Stimulated activated CD8-positive, alpha-beta memory T cell treated with anti-CD3 and anti-CD28 coated beads, Interleukin-7, amount 100 ng/mL, for 4 hours (primary cell): ENCODE measurements at places on chromosomes 3 and 15.
A peak's percentile ranks its signal among the peaks of the same experiment; 100 is the strongest.

DNA sequence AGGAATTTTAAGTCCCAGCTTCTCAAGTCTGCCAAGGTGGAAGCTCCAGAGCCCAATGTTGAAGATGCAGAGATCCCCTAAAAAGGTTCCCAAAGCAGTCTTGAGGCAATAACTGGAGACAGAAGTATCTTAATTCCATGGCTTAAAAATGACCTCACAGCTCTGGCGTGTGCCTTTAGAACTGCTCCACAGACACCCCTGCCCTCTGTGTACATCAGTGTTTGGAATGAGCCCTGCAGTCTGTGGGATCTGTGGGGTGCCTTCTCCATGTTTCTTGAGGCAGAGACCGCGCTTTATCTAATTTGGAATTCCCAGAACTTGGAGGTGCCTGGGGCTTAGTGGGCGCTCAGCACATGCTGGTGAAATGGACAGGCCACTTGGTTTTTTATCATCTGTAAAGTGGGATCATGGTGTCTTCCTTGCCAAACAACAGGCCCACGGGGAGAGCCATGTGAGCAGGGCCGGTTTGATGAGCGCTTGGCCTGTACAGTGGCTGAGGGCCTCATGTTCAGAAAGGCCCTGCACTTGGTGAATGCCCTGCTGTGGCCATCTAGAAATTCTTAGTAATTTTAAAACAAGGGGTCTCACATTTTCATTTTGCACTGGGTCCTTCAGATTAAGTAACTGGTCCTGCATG, 7.1 kb downstream of the ITGA11 start:
- DNase-seq = no peak

DNA sequence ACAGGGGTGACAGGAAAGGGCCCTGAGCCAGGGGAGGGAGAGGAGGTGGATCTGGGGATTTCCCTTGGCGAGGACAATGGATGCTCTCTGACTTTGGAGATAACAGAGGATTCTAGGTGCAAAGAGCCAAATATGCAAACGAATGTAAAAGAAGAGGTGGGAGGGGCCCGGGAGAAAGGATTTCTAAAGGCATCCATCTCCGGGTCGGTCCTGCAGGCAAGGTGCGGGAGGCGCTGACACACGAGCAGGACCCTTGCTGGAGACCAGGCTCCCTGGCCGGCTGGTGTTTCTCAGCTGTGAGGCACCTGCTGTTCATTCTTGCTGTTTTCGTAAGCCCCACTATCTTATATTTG, 115.2 kb upstream of the TLE3 start:
- no peak for DNase-seq

DNA sequence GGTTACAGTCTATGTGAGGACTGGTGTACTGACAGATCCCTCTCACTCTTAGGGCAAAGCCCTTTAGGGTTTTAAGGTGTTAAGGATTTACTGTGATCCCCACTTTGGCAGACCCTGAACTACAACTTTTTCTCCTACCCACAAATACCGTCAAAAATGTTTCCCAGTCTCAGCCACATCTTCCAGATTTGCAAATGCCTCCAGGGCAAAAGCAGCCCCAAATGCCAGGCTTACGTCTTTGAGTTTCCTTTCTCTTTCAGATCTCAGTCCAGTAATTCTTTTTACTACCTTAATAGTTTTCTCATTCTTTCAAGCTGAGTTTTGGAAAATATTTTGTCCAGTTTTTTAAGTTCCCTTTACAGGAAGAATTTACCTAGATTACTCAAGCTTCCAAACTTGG, 13.4 kb upstream of the ITGA11 start:
- DNase-seq = no peak

- DNase-seq = no peak
Observed at GRCh38 chr3:41001556-41001955, 197.7 kb upstream of the CTNNB1 start.

DNA sequence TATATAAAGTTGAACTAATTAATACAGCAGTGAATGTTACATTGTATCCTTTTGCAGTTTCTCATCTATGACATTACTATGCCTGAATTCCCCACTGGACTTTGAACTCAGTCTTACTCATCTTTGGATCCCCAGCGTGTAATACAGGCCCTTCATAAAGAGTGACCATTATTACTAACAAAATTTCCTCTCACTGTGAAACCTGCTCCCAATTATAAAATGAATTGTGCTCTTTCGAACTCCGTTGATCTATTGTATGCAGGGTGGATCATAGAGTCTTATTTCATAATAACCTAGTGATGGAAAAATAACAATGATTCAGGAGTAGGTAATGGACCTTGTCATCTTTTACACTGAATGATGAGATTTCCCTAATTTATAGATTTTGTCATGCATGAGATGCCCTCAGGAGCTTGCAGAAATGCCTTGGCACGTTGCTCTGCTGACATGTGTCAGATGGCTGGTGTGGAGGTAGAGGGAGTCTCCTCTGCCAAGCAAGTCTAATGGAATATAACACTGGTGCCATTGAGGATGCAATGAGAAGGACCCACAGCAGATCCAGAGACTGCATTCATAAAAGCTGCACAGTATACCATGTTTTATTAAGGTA, 25.5 kb downstream of the B3GNT5 start:
- DNase-seq = no peak

- no peak for DNase-seq
Observed at GRCh38 chr3:79937567-79937966, 169.8 kb upstream of the ROBO1 start.

GRCh38 chr15:57896114-57896513, 169.4 kb downstream of the ALDH1A2 start:
- DNase-seq = no peak

GRCh38 chr15:99932676-99933402, 199.6 kb upstream of the LYSMD4 start:
- DNase-seq = no peak

DNA sequence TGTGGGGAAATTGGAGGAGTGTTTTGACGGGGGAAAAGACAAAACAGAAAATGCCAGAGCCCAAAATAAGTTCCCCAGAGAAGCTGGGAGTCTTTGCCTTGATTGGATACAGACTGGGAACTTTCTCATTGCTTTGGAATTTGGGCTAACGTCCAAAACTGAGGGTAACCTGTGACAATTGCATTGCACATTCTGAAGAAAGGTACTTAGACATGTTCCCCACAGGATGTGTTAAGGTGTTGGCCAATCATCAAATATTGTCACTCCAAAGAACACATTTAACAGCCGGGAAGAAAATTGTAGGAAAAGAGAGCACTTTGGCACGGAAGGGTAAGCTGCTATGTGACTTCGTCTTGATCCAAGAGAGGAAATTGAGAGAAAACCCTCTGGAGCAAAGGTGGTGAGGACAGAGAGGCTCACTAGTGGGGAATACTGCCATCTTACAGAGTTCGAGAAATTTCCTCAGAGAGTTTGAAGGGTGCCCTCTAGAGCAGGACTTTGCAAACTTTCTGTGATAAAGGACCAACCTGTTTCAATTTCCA, 619.5 kb upstream of the TBL1XR1 start:
- no peak for DNase-seq

DNA sequence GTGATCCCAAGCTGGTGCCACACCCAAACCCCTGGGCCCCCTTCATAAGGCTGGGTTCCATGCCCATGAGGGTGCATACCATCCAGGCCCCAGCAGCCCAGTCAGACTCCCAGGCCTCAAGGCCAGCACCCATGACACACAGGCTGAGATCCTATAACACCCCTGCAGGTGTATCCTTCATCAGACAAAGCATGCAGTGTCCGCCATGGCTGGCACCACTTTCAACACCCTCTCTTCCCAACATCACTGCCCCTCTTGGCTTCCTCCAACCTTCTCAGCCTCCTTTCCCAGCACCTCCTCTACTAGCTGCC, 3.5 kb downstream of the CCDC51 start:
- DNase-seq = no peak

GRCh38 chr3:115804713-115805119, 181.4 kb downstream of the GAP43 start:
- no peak for DNase-seq

GRCh38 chr3:58591517-58592510, 14.6 kb upstream of the FAM107A start:
- no peak for DNase-seq

- DNase-seq = no peak
Observed at GRCh38 chr3:168604767-168605166, 509.0 kb upstream of the GOLIM4 start.

DNA sequence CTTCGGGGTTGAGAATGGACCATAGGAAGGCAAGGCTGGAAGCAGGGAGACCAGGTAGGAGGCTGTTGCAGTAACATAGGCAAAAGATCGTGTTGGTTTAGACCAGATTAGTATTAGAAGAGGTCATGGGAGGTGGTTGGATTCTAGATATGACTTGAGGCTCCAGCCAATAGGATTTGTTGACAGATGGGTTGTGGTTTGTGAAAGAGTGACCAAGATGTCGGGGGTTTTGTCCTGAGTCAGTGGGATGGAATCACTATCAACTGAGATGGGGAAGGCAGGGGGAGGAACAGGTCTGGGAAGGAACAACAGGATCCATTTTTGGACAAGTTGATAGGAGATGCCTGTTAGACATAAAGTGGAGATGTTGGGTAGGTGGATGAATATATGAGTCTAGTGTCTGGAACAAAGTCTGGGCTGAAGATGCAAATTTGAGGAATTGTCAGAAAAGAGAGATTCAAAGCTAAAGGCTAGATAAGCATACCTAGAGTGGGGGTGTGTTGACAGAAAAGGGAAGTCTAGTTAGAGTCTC, 95.5 kb upstream of the NPHP3 start:
- no peak for DNase-seq

DNA sequence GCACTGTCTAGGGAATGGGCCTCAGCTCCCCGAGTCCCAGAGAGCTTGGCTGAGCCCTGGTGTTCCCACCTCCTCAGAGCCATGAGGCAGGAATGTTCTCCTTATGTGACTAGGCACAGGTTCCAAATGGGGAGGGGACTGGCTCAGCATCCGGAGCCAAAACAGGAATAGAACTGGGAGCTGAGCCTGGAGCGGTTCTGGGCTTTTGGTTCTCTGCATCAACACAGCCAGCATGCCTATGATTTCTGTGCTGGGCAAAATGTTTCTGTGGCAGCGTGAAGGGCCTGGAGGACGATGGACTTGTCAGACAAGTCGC, at the start of gene FAM131A:
Gene FAM131A, plus strand, starts transcription at position 202 of the 316 bp plus-strand sequence. Its CDS starts 31 bp downstream, at position 233.
- no peak for DNase-seq

GRCh38 chr15:94586099-94586498, 354.7 kb downstream of the MCTP2 start:
- DNase-seq = no peak

DNA sequence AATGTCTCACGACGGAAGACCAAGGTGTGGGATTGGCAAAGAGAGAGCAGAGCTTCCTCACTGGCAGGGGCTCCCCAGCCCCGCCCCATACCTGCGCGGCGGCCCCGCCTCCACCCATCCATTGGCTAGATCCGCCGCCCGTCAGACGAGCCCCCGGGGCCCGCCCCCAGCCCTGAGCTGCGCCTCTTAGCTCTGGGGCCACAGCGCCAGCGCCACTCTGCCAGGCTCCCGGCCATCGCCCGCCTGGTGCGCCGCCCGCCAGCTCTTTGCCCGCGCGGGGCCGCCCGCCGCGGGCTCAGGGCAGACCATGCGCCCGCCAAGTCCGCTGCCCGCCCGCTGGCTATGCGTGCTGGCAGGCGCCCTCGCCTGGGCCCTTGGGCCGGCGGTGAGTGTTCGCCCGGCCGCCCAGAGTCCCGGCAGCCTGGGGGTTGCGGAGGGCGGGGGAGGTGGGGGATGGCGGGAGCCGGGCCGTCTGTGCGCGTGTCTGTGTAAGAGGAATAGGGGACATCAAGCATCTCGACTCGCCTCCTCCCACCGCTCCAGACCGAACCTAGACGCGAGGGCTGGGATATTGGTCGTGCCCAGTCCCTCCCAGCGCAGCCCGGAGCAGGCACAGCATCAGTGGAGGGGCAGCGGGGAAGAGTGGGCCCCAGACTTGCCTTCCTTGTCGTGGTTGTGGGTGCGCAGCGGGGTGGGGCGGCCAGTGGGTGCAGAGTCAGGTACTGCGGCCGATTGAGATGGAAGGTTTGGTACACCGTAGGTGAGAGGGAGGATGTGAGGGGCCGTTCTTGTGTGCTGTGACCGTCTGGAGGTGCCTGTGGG, at the start of gene VIPR1:
Gene VIPR1, plus strand, starts transcription at position 215 of the 822 bp plus-strand sequence. Its CDS starts 93 bp downstream, at position 308.
- peak; percentile 87 for DNase-seq

- DNase-seq = no peak
Observed at GRCh38 chr3:116929505-116930222, 220.1 kb downstream of the TUSC7 start.

- no peak for DNase-seq
Observed at GRCh38 chr15:90863987-90864386, 4.4 kb upstream of the FURIN start.

- no peak for DNase-seq
Observed at GRCh38 chr3:184261270-184261853, at the start of gene CAMK2N2. TSS of gene CAMK2N2 (minus strand) at chr3:184261553. CDS start at chr3:184261285, 268 bp downstream.

DNA sequence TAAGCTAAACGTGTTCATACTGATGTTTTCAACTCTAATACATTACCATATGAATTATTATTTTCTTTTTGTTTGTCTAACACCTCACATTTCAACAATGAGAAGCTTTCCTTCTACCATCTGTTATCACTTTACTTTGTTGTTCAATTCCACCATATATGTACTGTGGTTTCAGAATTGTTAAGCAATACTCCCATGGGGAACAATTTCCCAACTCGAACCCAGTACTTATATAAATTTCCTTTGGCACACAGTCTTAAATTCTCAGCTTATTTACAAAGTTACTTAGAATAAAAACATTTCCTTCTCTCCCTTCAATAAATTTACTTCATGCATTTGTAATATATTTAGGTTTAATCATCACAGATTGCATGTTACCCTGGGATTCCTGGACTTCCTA, 1764.4 kb downstream of the OTOL1 start:
- DNase-seq = no peak

DNA sequence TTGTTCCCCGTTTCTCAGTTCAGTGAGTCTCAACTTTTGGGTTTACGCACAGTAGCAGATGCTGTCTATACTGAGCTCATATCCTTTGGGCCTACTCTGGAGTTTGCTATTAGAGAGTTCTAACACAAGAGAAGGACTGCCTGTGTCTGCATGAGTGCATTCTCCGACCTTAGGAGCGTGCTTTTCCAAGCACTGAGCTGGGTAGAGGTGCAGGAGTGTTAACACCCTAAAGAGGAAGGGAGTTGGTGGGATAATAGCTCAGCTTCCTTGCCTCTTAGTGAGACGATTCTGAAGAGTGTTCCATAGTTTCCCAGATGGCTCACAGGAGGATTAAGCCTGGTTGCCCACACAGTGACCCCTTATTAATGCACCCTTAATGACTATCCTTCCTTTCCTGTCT, 6.9 kb upstream of the OXSR1 start:
- no peak for DNase-seq

GRCh38 chr3:42764115-42764514, 8.9 kb downstream of the CCDC13 start:
- DNase-seq = no peak

- no peak for DNase-seq
Observed at GRCh38 chr3:160129459-160130061, 95.7 kb upstream of the C3orf80 start.

DNA sequence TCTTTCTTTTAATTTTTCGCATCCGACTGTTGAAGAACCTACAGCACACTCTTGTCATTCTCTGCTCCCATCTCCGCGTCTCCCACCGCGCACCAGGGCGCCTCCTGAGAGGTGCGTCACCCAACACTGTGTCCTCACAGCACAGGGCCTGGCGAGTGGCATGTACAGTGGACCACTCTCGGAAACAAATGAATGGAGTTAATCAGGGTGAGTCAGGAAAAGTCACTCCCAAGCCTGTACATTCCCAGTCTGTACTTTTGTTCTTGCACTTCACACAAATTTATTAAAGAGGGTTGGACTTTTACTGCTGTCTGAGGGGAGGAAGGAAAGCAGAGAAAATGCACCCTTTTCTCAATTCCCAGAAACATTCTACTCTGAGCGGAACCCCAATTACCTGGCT, 625 bp downstream of the COL6A6 start:
- DNase-seq = no peak
